ENCODE measurements at places on chromosomes 11 and 22. TPM values are rescaled to one million over a fixed set of nuclear protein-coding genes. Genes with fewer than 3 reads are reported as not detected.

HRAS gene
- 5.4 TPM for total RNA-seq

LRRN4CL gene
- total RNA-seq = 45.9 TPM

C11orf16 gene
- total RNA-seq = not detected

OR56A5 gene
- not detected for total RNA-seq

DNA sequence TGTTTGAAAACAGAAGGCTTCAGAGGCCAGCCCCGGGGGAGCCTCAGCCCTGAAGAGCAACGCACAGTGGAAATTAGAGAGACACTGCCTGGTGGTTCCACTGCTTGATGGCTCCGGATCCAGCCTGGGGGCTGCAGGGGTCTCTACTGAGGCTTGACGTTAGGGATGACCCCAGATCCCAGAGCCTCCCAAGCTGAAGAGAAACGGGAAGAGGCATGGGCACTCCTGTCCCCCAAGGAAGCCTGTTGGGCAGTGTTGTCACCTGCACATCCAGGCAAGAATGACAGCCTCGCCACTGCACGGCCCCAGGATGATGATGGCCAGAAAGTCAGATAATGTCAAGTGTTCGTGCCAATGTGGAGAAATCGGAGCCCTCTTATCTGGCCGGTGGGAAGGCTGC is 56.8 kb upstream of the FGF3 start:
- H3K27ac ChIP-seq = no peak overlapping the region
- H3K27me3 ChIP-seq = no peaks in the 10 kb centered on the region
- no peaks in the 10 kb centered on the region for H3K4me1 ChIP-seq
- no peak overlapping the region for H3K4me3 ChIP-seq
- peak; percentile 3 for DNase-seq
- no peaks in the 10 kb centered on the region for H3K36me3 ChIP-seq

DNA sequence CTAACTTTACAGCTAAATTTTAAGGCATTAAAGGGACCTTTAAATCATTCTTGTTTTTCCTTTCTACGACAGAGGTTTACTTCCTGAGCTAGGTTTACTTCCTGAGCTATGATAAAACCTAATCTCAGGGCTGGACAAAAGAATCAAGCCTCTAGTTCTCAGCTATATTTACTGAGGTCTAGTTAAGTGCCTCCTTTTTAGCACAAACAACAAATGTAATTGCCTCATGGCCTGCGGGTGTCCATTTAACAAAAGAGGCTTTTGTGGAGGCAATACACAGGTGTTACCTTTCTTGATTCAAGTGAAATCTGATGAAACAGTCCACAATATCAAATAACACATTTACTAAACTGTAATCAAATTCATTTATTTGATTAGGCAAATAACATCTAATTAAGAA is 67.3 kb downstream of the IMMP1L start:
- no peaks in the 10 kb centered on the region for H3K27me3 ChIP-seq
- no peaks in the 10 kb centered on the region for H3K36me3 ChIP-seq
- no peak for DNase-seq
- no peaks in the 10 kb centered on the region for H3K4me1 ChIP-seq
- H3K4me3 ChIP-seq = no peak overlapping the region

GRCh38 chr11:47099214-47099917 is 77.3 kb downstream of the ARFGAP2 start:
- H3K4me3 ChIP-seq = no peak overlapping the region
- H3K4me1 ChIP-seq = no peaks in the 10 kb centered on the region
- H3K27ac ChIP-seq = no peak overlapping the region
- H3K27me3 ChIP-seq = no peaks in the 10 kb centered on the region

GRCh38 chr11:24805671-24806070 is 308.8 kb downstream of the LUZP2 start:
- no peak overlapping the region for H3K4me3 ChIP-seq
- DNase-seq = no peak
- no peak overlapping the region for H3K27ac ChIP-seq
- no peaks in the 10 kb centered on the region for H3K36me3 ChIP-seq
- no peaks in the 10 kb centered on the region for H3K4me1 ChIP-seq

All from uterus (tissue), 4 donors.